ENCODE measurements at places on chromosomes 7 and 10. TPM values are rescaled to one million over a fixed set of nuclear protein-coding genes. Genes with fewer than 3 reads are reported as not detected.

GRCh38 chr10:70536196-70536861 lies 57.8 kb downstream of the PALD1 start:
- H3K4me1 ChIP-seq = no peaks in the 10 kb centered on the region
- no peaks in the 10 kb centered on the region for H3K36me3 ChIP-seq
- H3K27ac ChIP-seq = no peak overlapping the region
- no peak overlapping the region for H3K4me3 ChIP-seq

DNA sequence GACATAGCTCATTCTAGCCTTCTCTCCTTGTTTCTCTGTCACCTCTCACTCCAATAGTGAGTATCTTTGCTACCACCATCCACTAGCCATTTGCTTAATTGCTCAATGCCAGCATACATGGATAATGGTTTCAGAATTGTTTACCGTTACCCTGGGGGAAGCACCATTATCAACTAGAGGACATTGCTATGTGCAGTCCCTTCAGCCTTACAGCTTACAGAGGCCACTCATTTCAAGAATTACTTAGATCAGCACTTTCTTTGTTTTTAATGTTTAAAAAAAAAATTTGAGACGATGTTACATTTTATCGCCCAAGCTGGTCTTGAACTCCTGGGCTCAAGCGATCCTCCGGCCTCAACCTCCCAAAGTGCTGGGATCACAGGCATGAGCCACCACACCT lies 14.8 kb upstream of the ORAI2 start:
- peak overlapping the region; percentile 6 for H3K27ac ChIP-seq
- no peak overlapping the region for H3K4me3 ChIP-seq
- peaks cover 56% of the 10 kb centered on the region for H3K4me1 ChIP-seq
- peaks cover 68% of the 10 kb centered on the region for H3K36me3 ChIP-seq
- DNase-seq = no peak

DNA sequence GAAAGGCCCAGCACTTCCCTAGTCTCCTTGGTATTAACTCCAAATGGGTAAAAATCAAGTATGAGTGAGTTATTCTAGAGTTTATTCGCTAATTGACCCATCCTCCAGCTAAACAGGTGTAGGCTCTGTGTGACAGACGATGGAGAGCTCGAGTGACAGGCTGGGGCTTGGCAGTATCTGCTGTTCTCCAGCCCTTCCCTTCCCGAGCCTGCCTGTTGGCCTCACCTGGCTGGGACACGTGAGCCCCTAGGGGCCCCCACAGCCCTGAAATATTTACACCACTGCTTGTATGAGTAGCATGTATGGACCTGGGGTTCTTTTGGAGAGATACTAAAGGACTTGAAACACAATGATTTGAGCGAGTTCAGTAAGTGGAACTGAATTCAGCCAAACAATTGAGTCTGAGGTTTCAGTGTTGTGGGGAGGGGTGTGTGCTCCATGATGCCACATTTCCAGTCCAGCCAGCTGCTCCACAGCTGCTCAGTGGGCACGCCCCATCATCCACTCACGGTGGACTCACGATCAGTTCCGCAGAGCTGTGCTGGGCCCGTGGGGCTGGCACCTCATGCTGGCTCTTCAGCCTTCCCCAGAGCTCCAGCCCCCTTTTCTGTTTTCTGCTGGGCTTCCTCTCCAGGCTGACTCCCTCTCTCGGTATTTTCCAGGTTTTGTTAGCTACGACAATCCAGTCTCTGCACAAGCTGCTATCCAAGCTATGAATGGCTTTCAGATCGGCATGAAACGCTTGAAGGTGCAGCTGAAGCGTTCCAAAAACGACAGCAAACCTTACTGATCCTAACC lies 283.0 kb downstream of the USP6NL start:
- no peak overlapping the region for H3K4me3 ChIP-seq
- peaks cover 25% of the 10 kb centered on the region for H3K4me1 ChIP-seq
- no peak for DNase-seq
- H3K27ac ChIP-seq = peak overlapping the region; percentile 26

GRCh38 chr10:36716291-36716690 lies 409.1 kb upstream of the ANKRD30A start:
- H3K27me3 ChIP-seq = no peaks in the 10 kb centered on the region
- no peak overlapping the region for H3K27ac ChIP-seq
- DNase-seq = no peak
- H3K4me3 ChIP-seq = no peak overlapping the region

GRCh38 chr10:70509757-70510147 lies 31.2 kb downstream of the PALD1 start:
- no peak for DNase-seq
- H3K27ac ChIP-seq = no peak overlapping the region
- no peak overlapping the region for H3K4me3 ChIP-seq
- H3K27me3 ChIP-seq = peaks cover 2% of the 10 kb centered on the region
- H3K36me3 ChIP-seq = no peaks in the 10 kb centered on the region

GRCh38 chr7:116689790-116690259 lies 17.8 kb downstream of the MET start:
- H3K4me1 ChIP-seq = no peaks in the 10 kb centered on the region
- H3K27me3 ChIP-seq = peaks cover 12% of the 10 kb centered on the region
- H3K36me3 ChIP-seq = no peaks in the 10 kb centered on the region
- no peak overlapping the region for H3K4me3 ChIP-seq
- DNase-seq = no peak

GRCh38 chr7:33108554-33109004 lies 625 bp downstream of the RP9 start:
- H3K36me3 ChIP-seq = peaks cover 4% of the 10 kb centered on the region
- DNase-seq = no peak
- H3K27ac ChIP-seq = peak overlapping the region; percentile 65
- peaks cover 21% of the 10 kb centered on the region for H3K27me3 ChIP-seq

GRCh38 chr7:71761336-71761735 lies 629.4 kb downstream of the GALNT17 start:
- no peak for DNase-seq
- no peak overlapping the region for H3K4me3 ChIP-seq
- H3K4me1 ChIP-seq = no peaks in the 10 kb centered on the region
- no peaks in the 10 kb centered on the region for H3K27me3 ChIP-seq
- H3K27ac ChIP-seq = no peak overlapping the region

CNTNAP2 gene
- total RNA-seq = not detected

RBP3 gene
- not detected for total RNA-seq

All from activated T-helper 2 cell treated with anti-CD3 and anti-CD28 coated beads, Interferon-gamma antibody, Interleukin-2, Interleukin-4, amounts not matched to agents 10 μg/mL and 5 μg/mL and 100 μg/mL, durations not matched to agents 14 hours and 24 hours and 36 hours (primary cell).